ENCODE measurements at places on chromosomes 11 and 22.

DNA sequence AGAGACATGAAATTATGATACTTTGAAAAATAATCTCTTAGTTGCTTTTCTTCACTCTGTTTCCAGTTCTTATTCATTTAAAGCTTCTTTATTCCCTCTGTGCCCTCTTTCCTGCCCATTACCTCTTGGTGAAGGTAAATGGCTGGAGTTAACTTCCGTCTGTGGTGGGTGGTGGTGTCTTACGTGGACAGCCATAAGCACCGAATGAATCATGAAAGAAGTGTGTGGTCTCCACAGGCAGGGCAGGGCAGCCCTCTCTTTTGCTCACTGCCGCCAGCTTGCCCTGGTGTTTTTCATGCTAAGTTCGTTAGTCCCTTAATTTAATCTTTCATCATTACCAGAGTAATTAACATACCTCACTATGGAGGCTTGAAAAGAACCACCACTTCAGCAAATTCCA is 98.7 kb upstream of the SORL1-AS1 start:
- H3K27me3 ChIP-seq = no peaks in the 10 kb centered on the region
- peaks cover 3% of the 10 kb centered on the region for H3K36me3 ChIP-seq
- no peaks in the 10 kb centered on the region for H3K4me1 ChIP-seq
- H3K4me3 ChIP-seq = no peak overlapping the region

GRCh38 chr11:130808541-130808940 is 107.7 kb downstream of the SNX19 start:
- no peak overlapping the region for H3K4me3 ChIP-seq
- no peak for DNase-seq
- no peaks in the 10 kb centered on the region for H3K36me3 ChIP-seq
- H3K27ac ChIP-seq = no peak overlapping the region

DNA sequence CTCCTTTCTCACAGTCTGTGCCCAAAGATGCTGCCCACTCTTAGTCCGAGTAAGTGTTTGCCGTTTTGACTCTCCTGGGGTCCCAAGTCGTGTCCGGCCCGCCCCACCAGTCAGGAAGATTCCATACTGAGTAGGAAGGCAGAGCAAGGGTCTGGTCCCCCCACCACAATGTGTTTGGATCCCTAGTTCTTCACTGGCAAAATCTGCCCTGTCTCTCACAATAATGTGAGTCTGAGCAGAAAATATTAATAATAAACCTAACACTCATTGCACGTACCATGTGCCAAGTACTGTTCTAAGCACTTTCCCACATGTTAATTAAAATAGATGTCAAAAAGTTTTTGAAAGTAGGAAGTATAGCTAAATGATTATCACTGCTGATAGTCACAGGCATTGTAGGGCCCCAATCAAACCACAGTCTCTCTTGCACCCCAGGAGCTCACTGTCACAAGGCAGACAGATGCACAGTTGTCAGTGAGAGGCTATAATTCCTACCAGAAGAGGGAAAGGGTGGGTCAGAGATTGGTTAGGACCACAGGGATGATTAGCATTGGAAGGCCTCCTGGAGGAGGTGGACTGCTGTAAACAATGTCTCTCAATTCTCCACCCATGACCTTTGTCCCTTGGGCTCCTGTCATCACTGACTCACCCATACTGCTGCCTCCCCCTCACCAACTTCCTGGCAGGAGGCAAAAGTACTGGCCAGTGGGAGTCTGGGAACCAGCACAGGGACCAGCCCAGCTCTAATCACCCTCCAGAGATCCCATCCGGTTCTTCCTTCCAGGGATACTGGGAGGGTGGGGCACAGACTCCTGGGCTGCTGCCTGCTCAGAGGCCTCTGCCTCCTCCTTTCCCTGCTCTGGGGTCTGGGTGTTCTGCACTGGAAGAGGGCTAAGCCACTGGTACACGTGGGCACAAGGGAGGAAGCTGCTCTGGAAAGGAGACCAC is 1.0 kb upstream of the POLD4 start:
- no peaks in the 10 kb centered on the region for H3K27me3 ChIP-seq
- peak overlapping the region; percentile 99 for H3K27ac ChIP-seq
- H3K4me1 ChIP-seq = peaks cover 33% of the 10 kb centered on the region
- no peaks in the 10 kb centered on the region for H3K36me3 ChIP-seq
- peak; percentile 90 for DNase-seq

DNA sequence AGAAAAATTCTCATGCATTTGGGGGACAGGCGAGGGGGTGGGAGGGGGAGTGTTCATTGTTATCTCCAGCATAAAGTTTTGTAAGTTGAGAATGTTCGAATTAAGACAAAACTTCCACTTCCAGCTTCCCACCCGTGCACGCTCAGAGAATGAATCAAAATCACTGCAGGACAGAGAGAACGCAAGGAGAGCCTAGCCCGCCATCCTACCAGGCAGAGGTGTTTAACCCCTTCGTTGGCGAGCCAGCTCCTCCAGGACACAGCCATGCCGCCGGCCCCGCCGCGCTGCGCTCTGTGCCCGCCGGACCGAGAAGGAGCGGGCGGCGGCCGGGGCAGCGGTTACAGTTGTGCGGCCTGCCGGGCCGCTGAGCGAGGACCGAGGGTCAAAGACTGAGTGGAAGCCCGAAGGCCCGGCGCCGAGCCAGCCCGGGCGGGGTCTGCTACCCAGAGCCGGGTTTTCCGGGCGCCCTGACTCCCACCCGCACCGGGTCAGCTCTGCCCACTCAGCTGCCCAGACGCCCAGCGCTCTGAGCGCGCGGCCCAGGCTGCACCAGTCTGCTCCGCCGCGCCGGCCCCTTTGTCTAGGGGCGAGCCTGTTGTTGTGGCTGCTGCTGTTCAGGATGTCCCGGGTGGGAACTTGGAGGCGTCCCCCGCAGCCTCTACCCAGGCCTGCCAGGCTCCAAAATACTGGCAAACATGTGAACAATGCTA is at the start of gene NOX4:
NOX4 (minus strand) TSS at position 395 of the 710 bp plus-strand sequence; CDS start at position 266, 129 bp downstream.
- peak; percentile 90 for DNase-seq
- H3K36me3 ChIP-seq = no peaks in the 10 kb centered on the region
- H3K4me1 ChIP-seq = no peaks in the 10 kb centered on the region
- peak within 1 kb of the TSS; percentile 56 for H3K4me3 ChIP-seq

GRCh38 chr11:122656073-122656630 is 630 bp downstream of the UBASH3B start:
- DNase-seq = peak; percentile 89
- H3K4me1 ChIP-seq = peaks cover 3% of the 10 kb centered on the region

DNA sequence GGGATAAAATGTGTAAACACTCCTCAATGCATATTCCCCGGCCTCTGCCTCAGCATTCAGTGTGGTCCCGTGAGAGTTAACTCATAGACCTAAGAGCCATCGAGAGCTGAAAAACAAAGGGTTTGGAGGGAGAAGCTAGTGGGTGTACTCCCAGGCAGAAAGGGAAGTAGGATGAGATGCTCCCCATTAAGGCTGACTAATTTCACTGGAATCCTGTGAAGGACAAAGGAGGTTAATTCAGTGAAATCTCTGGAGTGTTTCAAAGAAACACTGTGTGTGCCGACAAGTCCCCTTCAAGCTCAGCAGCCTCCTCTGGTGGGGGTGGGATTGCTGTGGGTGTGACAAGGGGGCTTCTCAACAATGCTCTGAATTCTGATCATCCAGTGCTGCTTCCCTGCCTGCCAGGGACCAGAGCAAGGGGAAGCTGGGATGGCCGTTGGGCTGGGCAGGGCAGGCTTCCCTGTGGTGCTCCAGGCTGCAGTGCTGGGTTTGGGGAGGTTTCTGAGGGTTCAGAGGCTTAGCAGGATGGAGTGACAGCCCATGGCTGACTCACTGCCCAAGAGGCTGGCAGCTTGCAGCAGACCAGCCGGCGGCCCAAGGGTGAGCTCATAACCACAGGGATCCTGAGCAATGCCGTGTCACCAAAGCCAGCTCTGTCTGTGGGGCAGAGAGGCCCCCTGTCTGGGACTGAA is 61.4 kb upstream of the BMAL1 start:
- H3K27me3 ChIP-seq = no peaks in the 10 kb centered on the region
- H3K27ac ChIP-seq = no peak overlapping the region

DNA sequence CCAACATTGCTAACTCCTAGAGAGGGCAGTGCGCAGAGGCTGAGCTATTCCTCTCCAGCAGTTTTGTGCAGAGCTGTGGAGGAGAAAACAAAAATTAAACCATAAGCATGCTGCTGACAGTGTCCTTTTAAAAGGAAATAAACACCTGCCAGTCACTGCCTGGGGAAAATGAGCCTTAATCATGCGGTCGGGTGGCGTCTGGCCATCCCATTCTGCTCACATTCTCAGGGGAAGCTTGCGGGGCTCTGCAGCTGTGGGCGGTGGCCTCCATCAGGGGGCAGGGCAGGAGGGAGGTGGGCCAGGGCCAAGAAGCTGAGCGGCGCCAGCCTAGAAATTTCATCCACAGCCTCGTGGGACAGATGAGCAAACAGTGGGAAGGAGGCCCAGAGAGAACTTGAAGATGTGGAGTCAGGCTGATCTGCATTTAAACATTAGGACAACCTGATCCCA is 71.0 kb upstream of the TP53I11 start:
- no peaks in the 10 kb centered on the region for H3K27me3 ChIP-seq
- H3K27ac ChIP-seq = no peak overlapping the region
- no peaks in the 10 kb centered on the region for H3K36me3 ChIP-seq
- DNase-seq = peak; percentile 63

GRCh38 chr22:49075150-49075549 is 752.5 kb downstream of the BRD1 start:
- H3K4me3 ChIP-seq = no peak overlapping the region
- no peaks in the 10 kb centered on the region for H3K36me3 ChIP-seq
- H3K4me1 ChIP-seq = no peaks in the 10 kb centered on the region
- no peaks in the 10 kb centered on the region for H3K27me3 ChIP-seq
- no peak overlapping the region for H3K27ac ChIP-seq

DNA sequence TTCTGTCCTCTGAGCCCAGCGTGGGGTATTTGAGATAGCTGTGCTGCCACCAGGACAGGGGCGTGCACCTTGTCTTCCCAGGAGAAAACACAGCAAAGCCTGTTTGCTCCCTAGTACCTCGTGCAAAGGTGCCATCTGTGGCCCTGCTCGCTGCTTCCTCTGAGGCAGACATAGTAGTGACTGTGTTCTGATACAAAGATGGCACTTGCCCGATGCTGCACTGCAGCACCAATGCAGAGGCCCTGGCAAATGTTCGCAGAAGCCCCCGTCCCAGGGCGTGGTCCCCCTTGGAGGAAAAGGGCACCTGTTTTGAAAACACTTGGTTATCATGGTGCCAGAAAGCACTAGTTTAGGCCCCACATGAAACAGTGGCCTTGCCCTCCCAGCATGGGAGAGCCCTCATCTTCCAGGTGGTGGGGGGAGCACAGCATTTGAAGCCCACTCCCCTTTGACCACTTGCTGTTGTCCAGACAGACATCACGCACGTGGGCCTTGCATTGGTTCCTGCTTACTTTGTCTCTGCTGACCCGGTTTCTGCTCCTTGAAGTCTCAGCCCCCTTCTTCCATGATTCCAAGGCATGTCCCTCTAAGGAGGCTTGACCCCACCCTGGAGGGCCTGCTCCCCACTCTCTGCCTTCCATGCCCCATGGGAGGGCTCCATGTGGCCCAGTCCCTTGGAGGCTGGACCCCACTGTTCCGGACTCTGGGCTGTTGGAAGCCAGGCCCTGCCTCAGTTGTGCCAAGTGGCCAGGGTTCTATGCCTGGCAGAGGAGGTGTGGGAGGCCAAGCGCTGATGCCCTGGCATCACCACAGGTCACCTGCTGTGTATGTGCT is 109.4 kb downstream of the KCNQ1OT1 start:
- no peaks in the 10 kb centered on the region for H3K27me3 ChIP-seq
- no peaks in the 10 kb centered on the region for H3K36me3 ChIP-seq
- H3K4me1 ChIP-seq = no peaks in the 10 kb centered on the region
- no peak for DNase-seq
- H3K4me3 ChIP-seq = no peak overlapping the region

- H3K27ac ChIP-seq = no peak overlapping the region
- peak; percentile 84 for DNase-seq
- H3K4me1 ChIP-seq = no peaks in the 10 kb centered on the region
- no peak overlapping the region for H3K4me3 ChIP-seq
- no peaks in the 10 kb centered on the region for H3K27me3 ChIP-seq
Observed at GRCh38 chr11:131867457-131868257, 497.2 kb downstream of the NTM start.

DNA sequence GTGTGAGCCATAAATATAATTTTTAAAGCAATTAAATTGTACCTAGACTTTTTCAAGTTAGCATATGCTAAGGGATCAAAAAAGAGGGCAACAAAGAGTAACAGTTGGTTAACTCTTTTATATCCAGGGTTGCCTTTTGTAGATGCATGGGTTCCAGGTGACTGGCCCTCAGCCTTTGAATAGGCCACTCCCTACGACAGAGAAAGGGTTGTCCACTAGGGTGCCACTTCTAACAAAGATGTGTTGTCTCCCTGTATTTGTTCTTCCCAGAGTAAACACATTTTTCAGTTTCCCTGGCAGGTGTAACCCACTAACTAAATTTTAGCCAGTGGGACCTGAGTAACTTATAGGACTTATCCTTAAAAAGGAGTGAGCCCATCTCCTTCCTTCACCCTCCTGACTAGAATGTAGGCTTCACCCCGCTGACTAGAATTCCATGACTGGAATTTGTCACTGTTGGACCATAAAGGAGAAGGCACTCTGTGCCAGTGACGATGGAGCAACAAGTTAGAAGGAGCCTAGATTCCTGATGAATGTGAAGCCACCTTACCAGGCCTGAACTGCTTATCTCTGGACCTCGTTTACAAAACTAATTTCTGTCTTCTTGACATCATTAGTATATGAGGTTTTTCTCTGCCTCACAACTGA is 16.6 kb downstream of the TUG1 start:
- DNase-seq = no peak
- no peaks in the 10 kb centered on the region for H3K27me3 ChIP-seq
- H3K36me3 ChIP-seq = no peaks in the 10 kb centered on the region

- H3K4me1 ChIP-seq = no peaks in the 10 kb centered on the region
- H3K36me3 ChIP-seq = no peaks in the 10 kb centered on the region
- DNase-seq = no peak
- no peaks in the 10 kb centered on the region for H3K27me3 ChIP-seq
Observed at GRCh38 chr11:38169286-38169685, 1571.2 kb upstream of the RAG2 start.

GRCh38 chr11:72629266-72629665 is 45.0 kb downstream of the PDE2A start:
- H3K27ac ChIP-seq = no peak overlapping the region
- peaks cover 40% of the 10 kb centered on the region for H3K4me1 ChIP-seq
- H3K36me3 ChIP-seq = no peaks in the 10 kb centered on the region
- no peak for DNase-seq

DNA sequence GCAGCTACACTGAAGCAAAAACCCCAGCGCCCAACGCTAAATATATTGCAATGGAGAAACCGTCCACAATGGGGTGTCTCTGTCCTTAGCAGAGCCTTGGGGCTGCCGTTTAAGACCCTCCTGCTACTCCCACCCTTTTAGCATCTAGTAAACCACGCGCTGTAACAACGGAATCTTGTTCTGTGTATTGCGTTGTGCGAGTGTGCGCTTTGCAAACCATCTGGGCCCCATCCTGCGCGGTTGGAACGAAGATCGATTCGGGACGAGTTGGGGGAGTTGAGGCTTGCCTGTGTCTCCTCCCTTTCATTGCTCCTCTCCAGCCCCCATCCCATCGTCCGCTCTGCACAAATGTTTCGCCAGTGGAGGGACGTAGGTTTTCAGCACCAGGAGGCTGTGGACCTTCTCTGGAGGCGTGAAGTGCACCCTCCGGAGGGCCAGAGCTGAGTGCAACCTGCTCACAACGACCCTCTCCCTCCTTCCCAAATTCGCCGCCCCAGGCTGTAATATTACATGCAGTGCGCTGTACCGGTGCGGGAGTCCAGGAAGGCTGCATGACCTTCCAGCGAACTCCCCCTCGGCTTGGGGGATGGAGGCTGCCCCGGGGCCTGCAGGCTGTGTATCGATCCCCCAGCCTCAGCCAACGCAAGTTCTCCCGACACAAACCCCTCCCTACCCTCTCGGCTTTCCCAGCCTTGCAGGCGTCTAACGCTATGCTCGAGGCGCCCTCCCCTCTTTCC is 1.6 kb upstream of the KMT2A start:
- H3K27me3 ChIP-seq = no peaks in the 10 kb centered on the region
- peak overlapping the region; percentile 90 for H3K4me3 ChIP-seq
- peak; percentile 75 for DNase-seq
- no peaks in the 10 kb centered on the region for H3K36me3 ChIP-seq
- peaks cover 8% of the 10 kb centered on the region for H3K4me1 ChIP-seq

Data from kidney (tissue), 22 donors.